ENCODE measurements at places on chromosomes 6 and 20.

DNA sequence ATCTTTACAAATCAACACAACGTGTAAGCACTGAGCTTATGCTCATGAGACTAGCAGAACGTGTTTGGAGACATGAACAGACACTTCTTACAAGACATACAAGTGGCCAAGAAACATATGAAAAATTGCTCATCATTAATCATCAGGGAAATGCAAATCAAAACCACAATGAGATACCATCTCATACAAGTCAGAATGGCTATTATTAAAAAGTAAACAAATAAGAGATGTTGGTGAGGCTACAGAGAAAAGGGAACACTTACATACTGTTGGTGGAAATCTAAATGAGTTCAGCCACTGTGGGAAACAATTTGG, 327.9 kb upstream of the SOX4 start:
- peak; percentile 32 for DNase-seq

DNA sequence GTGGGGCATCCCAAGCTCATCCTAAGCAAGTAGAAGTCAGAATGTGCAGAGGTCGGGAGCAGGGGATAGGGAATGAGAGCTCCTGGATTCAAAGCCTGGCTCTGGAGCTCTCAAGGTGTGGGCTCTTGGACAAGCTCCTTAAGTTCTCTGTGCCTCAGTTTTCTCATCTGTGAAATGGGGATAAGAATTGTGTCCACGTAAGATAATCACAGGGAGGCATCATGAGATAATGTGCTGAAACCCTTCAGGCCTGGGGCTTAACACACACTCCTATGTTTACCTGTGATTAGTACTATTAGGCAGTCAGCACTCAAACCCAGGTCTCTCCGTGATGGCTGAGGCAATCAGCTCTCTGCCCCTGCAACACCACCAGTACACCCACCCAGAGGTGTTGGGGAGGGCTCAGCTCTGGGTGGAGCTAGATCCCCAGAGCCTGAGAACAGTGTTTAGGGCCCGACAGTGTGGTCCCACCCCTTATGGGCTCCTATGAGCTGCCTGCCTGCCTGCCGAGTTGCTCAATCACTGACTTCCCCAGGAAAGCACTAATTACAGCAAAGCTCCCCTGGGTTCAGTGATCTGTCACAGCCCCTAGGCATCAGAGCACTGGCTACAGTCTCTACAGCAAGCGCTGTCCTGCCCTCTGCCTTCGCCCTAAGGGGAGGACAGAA, 6.3 kb upstream of the SIRPA start:
- no peak for DNase-seq

GRCh38 chr20:33474963-33475362, 14.9 kb upstream of the CBFA2T2 start:
- DNase-seq, result no peak

DNA sequence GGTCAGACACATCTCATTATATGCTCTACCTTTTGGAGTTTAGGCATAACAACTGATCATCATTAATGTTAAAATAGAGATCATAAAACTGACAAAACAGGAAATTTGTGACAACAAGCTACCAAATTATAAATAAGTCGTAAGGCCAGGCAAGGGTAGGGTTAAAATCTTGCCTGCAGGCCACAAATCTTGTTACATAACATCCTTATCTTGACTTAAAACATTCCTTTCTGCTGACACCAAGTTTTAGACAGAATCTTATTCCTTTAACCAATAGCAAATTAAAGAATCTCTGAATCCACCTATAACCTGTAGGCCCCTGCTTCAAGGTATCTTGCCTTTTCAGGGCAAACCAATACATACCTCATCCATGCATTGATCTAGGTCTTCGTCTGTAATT, 32.5 kb upstream of the NKAIN2 start:
- no peak for DNase-seq

DNA sequence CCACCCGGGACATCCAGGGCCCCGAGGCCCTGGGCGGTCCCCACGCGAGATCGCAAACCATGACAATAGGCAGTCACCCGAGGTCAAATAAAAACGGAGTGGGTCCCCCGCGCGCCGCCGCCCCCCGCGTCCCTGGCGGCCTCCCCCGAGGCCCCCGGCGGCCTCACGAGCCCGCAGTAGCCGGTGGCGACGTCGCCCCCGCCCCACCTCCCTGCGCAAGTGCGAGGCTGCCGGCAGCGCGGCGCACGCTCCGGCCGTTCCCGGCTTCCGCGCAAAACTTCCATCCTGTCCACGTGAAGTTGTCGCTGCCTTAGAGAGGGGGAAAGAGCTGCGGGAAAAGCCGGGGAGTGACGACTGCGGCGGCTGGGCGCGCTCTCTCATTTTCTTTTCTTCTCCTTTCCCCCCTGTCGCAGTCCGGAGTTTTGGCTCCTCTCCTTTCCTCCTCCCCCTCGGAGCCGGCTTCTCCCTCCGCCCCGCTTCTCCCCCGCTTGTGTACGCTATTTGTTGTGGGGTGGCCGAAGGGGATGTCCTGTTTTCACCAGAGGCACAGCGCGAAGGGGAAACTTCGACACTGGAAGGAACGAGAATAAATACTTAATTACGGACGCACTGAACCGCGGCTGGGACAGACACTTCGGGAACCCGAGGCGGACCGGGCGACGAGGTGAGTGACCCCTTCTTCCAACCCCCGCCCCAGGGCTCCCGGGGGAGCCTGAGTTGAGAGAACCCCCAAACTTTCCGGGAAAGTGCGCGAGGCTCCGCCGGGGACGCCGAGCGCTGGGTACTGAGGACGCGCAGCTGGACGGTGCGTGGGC, at the start of gene EYA4:
TSS of gene EYA4 (plus strand) at position 272 of the 815 bp plus-strand sequence. CDS start 33,424 bp downstream, outside the sequence.
- no peak for DNase-seq
